ENCODE measurements at places on chromosomes 3 and 15.

GRCh38 chr3:27428446-27428845 lies 55.7 kb downstream of the SLC4A7 start:
- no peak for DNase-seq

DNA sequence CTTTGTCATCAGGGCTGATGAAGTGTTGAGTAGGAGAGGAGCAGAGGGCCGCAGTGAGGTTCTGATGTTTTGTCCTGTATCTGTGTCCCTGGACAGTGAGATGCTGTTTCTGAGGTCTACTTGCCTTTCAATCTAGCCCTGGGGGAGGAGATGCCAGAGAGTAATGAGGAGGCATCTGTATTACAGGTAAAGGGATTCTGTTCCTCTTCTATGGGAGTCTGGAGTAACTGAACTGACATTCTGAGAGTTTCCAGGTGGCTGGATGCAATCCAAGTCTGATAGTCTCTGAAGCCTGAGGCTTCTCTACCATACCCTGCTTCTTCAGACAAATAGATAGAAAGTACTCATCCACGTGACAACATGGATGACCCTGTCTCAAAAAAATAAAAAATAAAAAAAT lies 60.9 kb downstream of the IL12A start:
- no peak for DNase-seq

DNA sequence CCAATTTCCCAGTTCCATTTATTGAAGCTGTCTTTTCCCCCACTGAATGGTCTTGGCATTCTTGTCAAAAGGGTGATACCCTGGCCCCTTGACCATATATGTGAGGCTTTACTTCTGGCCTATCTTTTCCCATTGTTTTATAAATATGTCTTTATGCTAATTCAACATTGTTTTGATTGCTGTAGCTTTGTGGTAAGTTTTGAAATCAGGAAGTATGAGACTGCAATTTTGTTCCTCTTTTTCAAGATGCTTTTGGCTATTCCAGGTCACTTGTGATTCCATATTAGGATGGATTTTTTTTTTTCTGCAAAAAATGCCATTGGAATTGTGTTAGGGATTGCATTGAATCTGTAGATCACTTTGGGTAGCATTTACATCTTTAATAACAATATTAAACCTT lies 141.2 kb upstream of the MANF start:
- peak; percentile 44 for DNase-seq

GRCh38 chr3:155745795-155746550 lies 1.1 kb upstream of the PLCH1 start:
- DNase-seq, result no peak

GRCh38 chr3:115325539-115325938 lies 178.5 kb upstream of the ZBTB20 start:
- DNase-seq, result no peak

DNA sequence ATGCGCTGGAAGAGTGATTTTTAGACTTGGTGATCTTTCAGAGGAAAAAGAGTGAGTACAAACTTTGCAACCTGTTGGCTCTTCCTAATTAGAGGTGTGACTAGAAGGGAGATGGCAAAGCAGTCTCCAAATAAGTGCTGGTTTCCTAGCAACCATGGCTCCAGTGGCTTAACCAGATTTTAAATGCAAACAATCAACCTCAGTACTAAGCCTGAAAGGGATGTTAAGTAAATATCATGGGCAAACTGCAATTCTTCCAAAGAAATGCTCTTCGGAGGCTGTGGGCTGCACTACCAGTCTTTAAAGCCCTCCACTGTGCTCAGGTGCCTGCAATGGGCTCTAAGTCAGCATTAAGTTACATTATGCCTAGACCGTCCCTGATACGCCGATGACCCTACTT lies 678.1 kb upstream of the CCDC54 start:
- no peak for DNase-seq

GRCh38 chr3:47134311-47134710 lies 29.6 kb downstream of the SETD2 start:
- DNase-seq, result no peak

DNA sequence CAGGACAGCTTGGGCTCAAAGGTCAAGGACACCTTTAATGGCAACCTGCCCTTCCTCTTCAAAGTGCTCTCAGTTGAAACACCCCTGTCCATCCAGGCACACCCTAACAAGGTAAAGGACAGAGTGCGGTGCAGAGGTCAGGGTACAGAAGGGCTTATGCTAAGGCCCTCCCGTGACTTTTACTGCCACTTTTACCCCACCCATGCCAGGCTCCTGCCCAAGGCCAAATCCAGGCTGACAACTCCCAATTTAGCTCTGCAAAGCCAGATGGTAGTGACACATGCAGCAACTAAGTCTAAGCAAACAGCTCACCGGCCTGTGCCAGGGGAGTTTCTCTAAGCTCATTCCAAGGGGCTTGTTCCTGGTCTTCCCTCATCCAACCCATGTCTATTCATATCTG lies 1.6 kb downstream of the MPI start:
- DNase-seq, result no peak
